ENCODE measurements at places on chromosomes 12 and 14.

- no peak for DNase-seq
These were observed 3.3 kb upstream of the USP44 start for GRCh38 chr12:95554532-95555071.

DNA sequence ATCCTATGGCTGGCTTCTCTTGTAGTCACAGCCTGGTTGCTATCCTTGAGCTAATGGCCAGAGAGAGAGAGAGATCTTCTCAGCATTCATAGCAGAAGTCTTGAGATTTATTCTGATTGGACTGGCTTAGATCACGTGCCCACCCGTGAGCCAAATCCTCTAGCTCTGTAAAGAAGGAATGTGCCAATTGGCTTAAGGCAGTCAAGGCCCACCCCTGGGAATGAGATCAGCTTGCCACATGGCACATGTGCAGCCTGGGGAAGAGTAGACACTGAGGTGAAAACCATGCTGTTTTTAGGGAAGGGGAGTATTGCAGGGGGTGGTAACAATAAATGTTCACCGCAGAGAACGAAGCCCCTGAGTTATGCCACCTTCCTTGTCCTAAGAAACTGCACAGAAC is 36.3 kb downstream of the PLEKHG7 start:
- no peak for DNase-seq

GRCh38 chr12:2248901-2249381 is 196.2 kb downstream of the CACNA1C start:
- no peak for DNase-seq

DNA sequence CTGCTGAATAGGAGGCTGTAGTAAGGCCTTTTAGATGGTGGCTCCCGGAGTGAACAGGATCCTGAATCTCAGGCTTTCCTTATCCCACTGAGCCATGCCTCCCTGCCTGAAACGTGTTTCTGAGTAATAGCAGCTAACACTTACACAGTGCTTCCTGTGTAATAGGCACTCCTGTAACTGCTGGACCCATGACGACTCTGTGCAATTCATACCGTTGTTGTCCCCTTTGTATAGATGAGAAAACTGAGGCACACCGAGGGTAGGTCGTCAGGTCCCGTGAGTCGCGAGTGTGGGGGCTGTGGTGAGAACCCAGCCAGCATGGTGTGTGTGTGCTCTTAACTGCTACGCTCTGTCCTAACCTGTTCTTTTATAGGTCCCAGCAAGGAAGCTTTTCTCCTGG is 193.6 kb downstream of the CACNA1C start:
- no peak for DNase-seq

DNA sequence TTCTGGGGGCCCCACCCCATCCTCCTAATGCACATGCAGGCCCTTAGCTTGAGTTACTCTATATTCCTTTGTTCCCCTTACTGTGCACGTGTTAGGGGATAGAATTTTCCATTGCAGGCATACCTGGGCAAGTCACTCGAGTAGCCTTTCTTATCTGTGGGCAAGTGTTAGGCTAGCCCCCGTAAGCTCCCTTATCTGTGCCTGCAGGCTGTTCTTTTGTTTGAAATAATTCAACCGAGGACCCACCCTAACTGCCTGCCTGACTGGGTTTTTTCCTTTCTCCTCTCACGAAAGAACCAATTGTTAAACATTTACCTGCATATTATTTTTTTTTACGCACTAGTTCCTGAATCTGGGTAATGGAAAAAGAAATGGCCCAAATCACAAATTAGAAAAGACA is 21.3 kb upstream of the BCAT1 start:
- DNase-seq = no peak

- DNase-seq = no peak
These were observed 2.6 kb downstream of the PSME1 start for GRCh38 chr14:24138396-24139271.

DNA sequence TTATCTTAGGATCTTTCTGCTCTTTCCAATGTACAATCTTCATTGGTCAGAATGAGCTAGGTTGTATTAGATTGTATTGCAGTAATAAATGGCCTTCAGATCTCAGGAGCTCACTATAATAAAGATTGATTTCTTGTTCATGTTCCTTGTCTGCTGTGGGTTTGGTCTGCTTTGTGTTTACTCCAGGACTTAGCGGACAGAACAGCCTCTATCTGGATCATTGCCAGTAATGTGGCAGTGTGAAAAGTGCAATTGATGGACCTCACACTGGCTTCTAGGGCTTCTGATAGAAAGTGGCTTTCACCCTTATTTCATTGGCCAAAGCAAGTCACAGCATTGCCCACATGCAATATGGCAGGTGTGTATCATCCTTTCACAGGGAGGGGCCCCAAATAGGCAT is 81.2 kb downstream of the BTG1 start:
- DNase-seq = no peak

GRCh38 chr14:72275242-72275641 is 343.0 kb downstream of the RGS6 start:
- no peak for DNase-seq

DNA sequence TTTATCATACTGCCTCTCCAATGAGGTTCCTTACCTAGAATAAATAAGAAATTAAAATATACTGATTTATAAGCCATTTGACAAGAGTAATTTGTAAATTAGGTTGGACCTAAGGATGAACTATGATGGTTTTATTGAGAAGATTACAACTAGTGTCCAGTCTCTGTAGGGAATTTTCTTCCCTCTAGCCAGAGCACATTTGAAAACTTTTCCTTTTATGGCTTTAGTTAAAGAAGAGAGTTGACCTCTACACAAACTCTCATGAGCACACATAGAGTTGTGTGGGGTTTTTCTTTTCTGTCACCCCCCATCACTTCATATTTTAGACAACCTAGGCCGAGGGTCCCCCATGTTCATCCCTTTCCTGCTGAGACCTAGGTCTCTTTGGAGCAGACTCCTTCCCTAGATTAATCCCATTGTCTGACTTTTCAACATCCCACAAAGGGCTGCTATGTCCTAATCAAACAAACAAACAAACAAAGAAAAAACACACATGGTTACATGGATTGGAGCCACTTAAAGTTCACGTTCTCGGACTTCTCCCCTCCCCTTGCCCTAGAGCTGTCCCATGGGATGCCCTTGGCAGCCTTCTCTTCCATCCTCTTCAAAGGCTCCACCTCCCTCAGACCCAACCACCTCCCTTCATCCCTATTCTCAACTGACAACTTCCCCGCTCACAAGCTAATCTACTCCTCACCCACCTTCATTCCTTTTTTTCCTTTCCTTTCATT is 40.7 kb downstream of the GPR135 start:
- DNase-seq = no peak

DNA sequence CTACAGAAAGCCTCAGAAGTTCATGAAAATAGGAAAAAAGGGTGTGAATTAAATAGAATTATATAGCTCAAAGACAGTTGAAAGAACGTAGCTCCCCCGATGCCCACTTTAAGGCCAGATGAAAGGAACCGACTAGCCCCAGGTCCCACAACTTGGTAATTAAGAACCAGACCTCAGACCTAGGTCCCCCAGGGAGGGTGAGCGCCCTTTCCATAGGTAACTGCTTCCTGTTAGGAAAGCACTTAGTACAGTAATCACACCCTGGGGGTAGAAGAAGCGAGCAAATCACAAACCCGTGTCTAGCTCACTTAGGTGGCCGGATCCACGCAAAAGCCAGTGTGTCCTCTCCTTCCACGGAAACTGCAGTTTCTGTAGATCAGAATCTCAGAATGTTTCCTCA is 77.1 kb downstream of the PLXNC1 start:
- DNase-seq = no peak

- DNase-seq = no peak
These were observed 382.3 kb downstream of the PCNX1 start for GRCh38 chr14:71289536-71289935.

- DNase-seq = no peak
These were observed 38.4 kb downstream of the EEA1 start for GRCh38 chr12:92890601-92891106.

- DNase-seq = no peak
These were observed 26.7 kb downstream of the NIN start for GRCh38 chr14:50804181-50804721.

DNA sequence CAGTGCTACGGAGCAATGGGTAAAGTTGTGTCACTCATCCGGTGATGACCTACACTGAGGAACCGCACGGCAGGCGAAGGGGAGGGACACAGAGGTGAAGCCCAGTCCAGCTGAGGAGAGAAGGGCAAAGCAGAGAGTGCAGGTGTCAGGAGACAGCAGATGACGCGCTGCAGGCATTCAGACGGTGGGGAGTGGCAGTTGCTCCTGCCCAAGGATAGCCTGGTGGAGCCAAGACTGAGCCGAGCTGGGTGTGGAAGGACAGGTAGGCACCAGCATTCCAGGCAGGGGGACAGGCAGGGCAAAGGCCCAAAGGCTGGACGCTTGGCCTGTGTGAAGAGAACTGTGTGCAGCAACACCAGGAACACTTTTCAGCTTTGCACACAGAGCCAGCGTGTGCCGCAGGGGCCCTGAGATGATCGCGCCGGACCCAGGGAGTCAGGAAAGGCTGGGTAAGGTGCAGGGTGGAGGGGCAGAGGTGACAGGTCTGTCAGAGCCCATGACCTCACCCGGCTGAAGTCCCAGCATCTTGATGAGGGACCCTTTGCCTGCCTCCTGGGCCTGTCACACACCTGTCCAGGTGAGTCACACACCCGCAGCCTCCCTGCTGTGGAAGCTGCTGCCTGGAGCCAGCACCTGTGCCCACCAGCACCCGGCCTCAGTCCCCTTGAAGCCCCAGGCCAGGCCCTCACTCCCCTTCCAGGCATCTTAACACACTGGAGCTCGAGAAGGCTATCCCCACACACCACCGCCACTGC is 48.4 kb downstream of the TSPAN11 start:
- DNase-seq = no peak

GRCh38 chr12:61220337-61220736 is 1039.9 kb upstream of the USP15 start:
- no peak for DNase-seq

DNA sequence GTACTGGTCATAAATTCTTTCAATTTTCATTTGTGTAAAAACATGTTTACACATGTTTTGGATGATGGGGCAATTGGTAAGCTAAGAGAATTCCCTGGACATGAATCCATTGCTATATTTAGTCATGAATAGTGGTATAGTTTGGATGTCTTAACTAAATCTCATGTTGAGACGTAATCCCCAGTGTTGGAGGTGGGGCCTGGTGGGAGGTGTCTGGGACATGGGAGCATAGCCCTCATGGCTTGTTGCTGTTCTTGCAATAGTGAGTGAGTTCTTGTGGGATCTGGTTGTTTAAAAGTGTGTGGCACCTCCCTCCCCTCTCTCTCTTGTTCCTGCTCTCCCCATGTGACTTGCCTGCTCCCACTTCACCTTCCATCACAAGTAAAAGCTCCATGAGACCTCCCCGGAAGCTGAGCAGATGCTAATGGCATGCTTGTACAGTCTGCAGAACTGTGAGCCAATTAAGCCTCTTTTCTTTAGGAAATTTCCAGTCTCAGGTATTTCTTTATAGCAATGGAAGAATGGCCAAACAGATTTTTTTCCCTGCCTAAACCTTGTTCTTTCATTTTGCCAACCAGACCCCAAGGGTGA is 33.6 kb downstream of the CTSG start:
- DNase-seq = no peak

DNA sequence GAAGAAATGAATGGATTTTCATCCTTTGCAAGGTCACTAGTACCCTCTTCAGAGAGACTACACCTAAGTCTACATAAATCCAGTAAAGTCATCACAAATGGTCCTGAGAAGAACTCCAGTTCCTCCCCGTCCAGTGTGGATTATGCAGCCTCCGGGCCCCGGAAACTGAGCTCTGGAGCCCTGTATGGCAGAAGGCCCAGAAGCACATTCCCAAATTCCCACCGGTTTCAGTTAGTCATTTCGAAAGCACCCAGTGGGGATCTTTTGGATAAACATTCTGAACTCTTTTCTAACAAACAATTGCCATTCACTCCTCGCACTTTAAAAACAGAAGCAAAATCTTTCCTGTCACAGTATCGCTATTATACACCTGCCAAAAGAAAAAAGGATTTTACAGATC is 40.8 kb downstream of the SPATA7 start:
- DNase-seq = no peak

DNA sequence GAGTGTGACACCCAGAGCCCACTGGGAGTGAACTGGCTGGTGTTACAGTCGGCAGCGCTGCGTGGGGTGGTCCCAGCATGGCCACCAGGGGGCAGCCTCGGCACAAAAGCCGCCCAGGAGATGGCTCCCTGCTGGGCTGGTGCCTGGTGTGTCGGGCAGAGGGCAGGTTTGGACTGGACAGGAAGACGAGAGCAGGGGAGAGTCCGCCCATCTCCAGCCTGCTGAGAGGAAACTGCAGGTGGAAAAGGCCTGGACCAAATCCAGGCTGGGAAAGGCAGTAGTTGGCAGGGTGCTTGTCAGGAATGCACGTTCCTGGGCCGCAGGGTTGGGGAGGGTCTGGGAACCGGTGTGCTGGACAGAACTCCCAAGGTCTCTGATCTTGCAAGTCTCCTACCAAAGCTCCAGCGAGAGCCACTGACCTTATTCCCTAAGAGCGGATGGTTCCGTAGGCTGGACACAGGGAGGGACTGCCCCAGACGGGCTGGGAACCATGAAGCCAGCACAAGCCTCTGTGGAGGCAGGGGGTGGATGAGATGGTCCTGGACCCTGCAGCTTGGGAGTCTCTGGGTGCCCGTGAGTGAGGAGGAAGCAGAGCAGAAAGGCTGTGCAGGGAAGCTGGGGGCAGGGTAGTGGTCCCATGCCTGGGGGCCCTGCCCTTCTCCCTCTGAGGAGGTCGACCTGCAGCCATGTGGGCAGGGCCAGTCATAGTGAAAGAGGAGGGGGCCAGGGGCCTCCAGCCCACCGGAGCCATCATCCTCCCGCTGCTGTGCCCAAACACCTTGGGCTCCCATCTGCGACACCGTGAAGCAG is 1.8 kb downstream of the AHNAK2 start:
- DNase-seq = peak; percentile 78

GRCh38 chr12:53664936-53665335 is 10.9 kb downstream of the ATP5MC2 start:
- no peak for DNase-seq

- no peak for DNase-seq
These were observed 130.8 kb downstream of the LMNTD1 start for GRCh38 chr12:25422241-25422640.

DNA sequence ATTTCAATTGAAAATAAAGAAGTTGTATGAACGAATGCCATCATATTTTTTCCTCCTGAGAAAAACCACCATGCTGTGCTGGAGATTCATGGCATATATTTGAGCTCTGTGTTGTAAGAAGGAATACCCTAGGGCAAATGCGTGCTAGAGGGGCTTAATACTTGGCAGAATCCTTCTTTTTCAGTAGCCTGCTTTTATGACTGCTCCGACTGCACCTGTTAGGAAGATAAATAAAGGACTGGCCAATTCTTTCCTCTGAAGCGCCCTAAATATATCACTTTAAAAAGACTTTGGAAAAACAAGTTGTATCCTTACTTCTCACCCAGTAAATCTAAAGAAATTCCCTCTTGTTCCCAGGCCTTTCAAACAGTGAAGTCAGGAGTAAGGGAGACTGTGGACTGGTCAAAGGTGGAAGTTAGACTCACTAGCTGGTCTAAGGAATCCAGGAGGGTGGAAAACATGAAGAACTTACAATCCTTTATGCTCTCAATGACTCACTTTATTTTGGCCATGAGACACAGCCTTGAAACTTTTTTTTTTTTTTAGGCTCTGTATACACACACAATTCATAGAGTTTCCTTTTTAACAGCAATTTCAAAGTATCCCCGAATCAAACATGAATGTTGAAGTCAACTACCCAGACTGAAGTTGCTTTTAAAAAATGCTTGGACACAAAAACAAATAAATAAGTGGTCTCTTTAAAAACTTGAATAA is 5.2 kb downstream of the MYBPC1 start:
- DNase-seq = no peak

- DNase-seq = no peak
These were observed 10.0 kb downstream of the SLC38A4 start for GRCh38 chr12:46815809-46816208.
